ENCODE measurements at places on chromosomes 7 and 10. TPM values are rescaled to one million over a fixed set of nuclear protein-coding genes. Genes with fewer than 3 reads are reported as not detected.

GRCh38 chr7:104552102-104552501, 223.7 kb downstream of the LHFPL3 start:
- peak; percentile 17 for DNase-seq

GRCh38 chr7:100428199-100428966, at the start of gene ZCWPW1:
Gene ZCWPW1, minus strand, starts transcription at chr7:100428703. Its CDS starts 8,054 bp downstream, at chr7:100420649.
- DNase-seq = peak; percentile 96

DNA sequence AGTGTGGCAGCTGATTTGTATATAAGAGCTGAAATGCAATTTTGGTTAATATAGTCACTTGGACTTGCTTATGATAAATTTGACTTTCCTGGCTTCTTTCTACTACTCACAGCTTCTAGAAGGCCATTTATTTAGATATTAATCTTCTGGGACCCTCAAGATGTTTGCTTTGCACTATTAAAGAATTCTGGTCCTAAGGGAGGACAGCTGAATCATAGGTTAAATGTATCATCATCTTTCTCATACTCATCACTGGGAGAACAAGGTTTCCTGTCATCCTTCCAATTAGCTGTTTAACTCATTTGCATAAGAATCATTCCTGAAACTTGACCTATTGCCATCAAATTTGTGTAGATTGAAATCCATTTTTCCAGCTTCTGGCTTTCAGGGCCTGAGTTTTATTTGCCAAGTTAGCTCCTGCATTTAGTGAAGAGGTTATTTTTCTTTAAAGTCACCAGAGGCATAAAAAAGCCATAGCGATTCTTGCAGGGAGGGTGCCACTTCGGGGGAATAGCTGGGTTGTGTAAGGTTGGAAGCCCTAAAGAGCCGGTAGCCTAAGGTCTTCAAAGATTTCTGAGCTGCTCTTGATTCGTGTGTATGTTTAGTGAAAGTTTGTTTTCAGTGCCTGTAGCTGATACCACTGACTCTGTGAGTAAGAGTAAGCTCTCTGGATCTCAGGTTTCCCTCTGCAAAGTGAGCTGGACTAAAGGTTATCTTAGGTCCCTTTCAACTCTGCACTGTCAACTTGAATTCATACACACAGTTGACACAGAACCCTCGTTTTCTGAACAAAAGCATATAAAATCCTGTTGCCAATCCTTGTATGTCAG, 4.3 kb downstream of the MAP3K8 start:
- DNase-seq = no peak

DNA sequence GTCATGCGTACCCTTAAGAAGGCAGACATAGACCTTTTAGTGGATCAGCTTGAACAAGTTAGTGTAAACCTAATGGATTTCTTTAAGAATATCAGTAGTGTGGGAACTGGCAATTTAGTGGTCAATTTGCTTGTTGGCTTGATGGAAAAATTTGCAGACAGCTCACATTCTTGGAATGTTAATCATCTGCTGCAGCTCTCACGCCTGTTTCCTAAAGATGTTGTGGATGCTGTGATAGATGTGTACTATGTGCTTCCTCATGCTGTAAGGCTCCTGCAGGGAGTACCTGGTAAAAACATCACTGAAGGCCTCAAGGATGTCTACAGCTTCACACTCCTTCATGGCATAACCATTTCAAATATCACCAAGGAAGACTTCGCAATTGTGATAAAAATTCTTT, 103.4 kb downstream of the ABCA13 start:
- no peak for DNase-seq

GRCh38 chr7:83696101-83696500, 47.2 kb upstream of the SEMA3E start:
- DNase-seq = no peak

KCNMA1 gene
- total RNA-seq = 1.8 TPM

DNA sequence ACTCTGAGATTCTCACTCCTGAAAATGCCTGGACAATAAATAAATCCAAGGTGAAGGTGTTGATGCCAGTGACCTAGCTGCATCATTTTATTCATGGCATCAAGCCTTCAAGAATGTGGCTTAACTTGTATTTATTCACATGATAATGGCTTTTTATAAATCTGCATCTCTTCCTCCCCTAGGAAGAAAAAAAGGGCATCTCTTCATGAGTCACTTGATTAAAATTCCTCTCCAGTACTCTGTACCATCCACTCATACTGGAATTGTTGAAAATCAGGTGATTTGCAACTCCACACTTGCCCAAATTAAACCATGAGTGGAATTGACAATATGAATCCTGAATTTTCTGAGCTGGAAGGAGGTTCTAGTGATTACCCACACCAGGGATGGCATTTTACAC, 30.2 kb downstream of the PTPRE start:
- DNase-seq = no peak

DNA sequence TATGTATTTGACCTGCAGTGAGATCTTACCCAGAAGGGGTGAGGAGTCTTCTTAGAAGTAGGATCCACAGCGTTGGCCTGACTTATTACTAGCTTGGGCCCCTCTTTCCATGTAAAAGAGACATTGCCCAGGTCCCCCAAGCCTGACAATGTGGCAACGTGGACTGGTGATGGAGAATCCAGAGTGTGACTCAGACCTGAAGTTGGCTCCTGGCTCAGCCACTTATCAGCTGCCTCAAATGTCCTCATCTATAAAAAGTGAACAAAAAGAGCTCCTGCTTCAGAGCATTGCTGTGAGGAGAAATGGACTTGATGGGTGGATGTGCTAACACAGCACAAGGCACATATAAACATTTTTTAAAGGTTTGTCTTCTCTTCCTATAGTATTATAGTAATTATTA, 35.4 kb upstream of the TECTB start:
- DNase-seq = no peak

CACNA2D1 gene
- 64.6 TPM for total RNA-seq

SND1 gene
- total RNA-seq = 71.6 TPM

- DNase-seq = no peak
These were observed 13.0 kb upstream of the BAMBI start for GRCh38 chr10:28664369-28664740.

DNA sequence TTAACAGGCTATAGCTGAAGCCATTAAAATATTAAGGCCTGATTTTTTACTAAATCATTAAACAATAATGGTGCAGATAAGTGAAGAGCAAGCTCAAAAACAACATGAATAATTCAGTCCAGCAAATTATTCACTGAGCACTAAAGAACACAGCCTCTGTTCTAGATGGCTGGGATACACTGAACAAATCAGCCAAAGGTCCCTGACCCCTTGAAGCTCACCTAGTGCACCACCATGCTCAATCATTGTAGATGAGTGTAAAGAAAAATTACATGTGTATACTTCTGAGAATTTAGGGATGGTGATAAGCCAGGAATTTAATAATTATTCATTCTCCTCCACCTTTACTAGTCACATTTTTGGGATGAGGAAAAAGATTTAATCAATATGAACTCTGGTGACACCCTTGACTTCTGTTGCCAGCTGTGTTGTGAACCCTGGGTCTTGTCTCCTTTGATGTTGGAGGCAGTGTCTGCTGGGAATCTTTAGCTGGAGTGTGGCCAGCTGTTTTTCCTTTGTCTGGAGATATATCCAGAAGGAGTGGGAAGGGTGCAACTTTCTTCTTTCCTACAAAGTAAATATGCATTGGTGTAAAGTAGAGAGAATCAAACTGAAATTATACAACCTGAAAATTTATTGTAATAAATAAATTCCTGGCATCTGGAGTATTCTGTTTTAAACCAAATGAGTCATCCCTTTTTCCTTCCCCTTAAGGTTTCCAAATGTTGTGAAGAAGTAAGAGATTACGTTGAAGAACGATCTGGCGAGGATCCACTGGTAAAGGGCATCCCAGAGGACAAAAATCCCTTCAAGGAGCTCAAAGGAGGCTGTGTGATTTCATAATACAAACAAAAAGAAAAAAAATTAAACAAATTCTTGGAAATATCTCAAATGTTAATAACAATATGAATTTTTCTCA, 4.0 kb downstream of the GNGT1 start:
- DNase-seq = no peak

- no peak for DNase-seq
These were observed 180.1 kb downstream of the MAD1L1 start for GRCh38 chr7:2052657-2053048.

DNA sequence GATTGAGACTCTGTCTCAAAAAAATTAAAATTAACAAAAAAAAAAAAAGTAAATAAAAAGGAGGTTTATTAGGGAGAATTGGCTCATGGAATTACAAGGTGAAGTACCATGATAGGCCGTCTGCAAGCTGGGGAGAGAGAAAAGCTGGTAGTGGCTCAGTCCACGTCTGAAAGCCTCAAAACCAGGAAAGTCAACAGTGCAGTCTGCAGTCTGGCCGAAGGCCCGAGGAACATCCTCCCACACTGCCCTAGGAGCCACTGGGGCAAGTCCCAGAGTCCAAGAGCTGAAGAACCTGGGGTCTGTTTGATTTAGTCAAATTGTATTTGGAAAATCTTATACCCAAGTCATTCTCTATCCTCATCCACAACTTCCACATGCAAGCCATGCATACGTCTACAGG, 59.0 kb upstream of the RAB18 start:
- DNase-seq = no peak

GRCh38 chr10:101122270-101123084, 8.6 kb upstream of the TLX1 start:
- DNase-seq = no peak

GRCh38 chr10:5534880-5535856, 10.4 kb downstream of the CALML3 start:
- DNase-seq = no peak

DNA sequence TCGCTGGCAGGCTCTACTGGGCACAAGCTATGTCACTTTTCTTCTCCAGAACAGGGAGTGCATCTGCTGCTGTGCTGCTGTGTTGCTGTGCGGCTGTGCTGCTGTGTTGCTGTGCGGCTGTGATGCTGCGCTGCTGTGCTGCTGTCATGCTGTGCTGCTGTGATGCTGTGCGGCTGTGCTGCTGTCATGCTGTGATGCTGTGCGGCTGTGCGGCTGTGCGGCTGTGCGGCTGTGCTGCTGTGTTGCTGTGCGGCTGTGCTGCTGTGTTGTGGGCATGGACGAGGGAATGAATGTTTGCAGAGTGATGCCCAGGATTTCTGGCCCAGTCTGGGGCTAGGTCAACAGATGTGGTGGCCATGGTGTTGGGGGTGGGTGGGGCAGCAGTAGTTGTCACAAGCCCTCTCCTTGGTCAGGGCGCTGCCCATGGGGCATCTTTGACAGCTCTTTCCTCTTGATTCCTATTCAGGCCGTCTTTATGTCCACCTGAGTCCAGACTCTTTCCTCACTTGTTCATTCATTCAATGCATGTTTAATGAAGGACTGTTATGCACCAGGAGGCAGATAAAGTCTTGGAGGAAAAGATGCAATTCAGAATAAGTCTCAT, 55.6 kb downstream of the C10orf120 start:
- DNase-seq = no peak

GRCh38 chr7:155722118-155722517, 77.7 kb downstream of the RBM33 start:
- DNase-seq = no peak

- no peak for DNase-seq
These were observed 11.0 kb downstream of the MYOF start for GRCh38 chr10:93471110-93471651.

GRCh38 chr7:24313777-24314176, 29.8 kb downstream of the NPY start:
- DNase-seq = no peak

GRCh38 chr10:117924820-117925219, 121.9 kb downstream of the RAB11FIP2 start:
- no peak for DNase-seq

DNA sequence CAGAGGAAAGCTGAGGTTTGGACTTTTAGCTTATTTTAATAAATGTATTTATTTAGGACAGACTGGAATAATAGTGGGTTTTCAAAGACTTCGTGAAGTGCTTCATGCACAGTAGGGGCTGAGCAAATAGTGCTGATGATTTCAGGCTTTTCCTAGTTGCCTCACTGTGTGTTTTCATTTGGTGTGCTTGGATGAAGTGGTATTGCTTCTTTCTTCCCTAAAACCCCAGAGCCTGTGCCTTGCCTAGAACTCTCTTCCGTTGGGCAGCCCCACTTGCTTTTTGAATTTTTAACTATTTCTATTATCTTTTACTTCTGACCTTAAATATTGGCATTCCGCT, 49.6 kb downstream of the ARID5B start:
- no peak for DNase-seq

- no peak for DNase-seq
These were observed 34.0 kb downstream of the IMMP2L start for GRCh38 chr7:111528331-111528730.

NFE2L3 gene
- total RNA-seq = 0.99 TPM

- no peak for DNase-seq
These were observed 299.3 kb downstream of the SFMBT2 start for GRCh38 chr10:7111561-7111960.

- DNase-seq = no peak
These were observed 209.2 kb downstream of the SNX10 start for GRCh38 chr7:26500749-26501352.

GRCh38 chr7:45324683-45325237, 167.2 kb downstream of the RAMP3 start:
- DNase-seq = no peak

DNA sequence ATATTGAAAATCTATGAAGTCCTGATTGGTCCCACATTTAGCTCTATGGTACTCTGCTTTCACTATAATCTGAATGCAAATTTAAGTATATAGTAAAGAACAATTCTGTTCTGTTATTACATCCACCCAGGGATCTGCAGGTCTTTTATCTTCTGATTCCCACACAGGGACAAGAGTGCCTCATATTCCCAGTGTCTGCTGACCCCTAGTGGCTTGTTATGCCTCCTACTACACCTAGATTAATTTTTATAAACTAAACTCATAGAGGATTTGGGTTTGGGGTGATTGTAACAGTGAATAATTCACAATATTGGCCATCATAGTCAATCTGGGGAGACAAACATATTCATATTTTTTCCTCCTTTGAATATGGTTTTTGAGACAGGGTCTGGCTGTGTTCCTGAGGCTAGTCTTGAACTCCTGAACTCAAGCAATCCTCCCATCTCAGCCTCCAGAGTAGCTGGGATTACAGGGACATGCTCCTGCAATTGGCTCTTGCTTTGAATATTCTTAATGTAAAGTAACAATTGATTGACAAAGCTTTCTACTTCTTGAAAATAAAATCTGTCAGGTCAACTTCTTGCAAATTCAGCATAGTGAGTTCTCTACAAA, 282.1 kb downstream of the KCND2 start:
- DNase-seq = no peak

- DNase-seq = no peak
These were observed 12.1 kb downstream of the ODAD2 start for GRCh38 chr10:27986821-27987220.

DNA sequence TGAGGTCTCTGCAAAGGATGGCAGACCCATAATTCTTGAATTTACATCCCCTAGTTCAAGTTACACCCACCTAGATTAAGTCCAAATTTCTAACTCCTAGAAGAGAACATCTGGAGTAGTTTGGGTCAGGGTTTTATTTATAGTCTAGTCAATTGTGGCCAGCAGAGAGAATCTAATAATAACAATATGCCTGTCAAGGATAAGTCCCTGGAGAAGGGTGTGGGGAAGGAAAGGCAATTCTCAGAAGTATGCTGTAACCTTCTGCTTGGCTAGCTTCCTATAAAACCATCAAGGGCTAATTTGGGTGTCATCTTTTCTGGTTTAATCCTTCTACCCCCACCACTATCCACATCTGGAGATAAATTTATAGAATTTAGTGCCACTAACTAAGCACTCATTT, 52.8 kb upstream of the SEMA3E start:
- no peak for DNase-seq

- no peak for DNase-seq
These were observed 63.3 kb upstream of the PRKG1 start for GRCh38 chr10:51010977-51011376.

RTKN2 gene
- not detected for total RNA-seq

RSU1 gene
- 39.2 TPM for total RNA-seq

All from left ventricle myocardium inferior (tissue), 1 donor.